ENCODE measurements at places on chromosomes 1 and 21. TPM values are rescaled to one million over a fixed set of nuclear protein-coding genes. Genes with fewer than 3 reads are reported as not detected.

- H3K27ac ChIP-seq = no peak overlapping the region
- DNase-seq = no peak
- no peaks in the 10 kb centered on the region for H3K27me3 ChIP-seq
- peaks cover 24% of the 10 kb centered on the region for H3K4me1 ChIP-seq
- peaks cover 6% of the 10 kb centered on the region for H3K36me3 ChIP-seq
Measured at GRCh38 chr1:53198241-53198651, 1.6 kb downstream of the CPT2 start.

DNA sequence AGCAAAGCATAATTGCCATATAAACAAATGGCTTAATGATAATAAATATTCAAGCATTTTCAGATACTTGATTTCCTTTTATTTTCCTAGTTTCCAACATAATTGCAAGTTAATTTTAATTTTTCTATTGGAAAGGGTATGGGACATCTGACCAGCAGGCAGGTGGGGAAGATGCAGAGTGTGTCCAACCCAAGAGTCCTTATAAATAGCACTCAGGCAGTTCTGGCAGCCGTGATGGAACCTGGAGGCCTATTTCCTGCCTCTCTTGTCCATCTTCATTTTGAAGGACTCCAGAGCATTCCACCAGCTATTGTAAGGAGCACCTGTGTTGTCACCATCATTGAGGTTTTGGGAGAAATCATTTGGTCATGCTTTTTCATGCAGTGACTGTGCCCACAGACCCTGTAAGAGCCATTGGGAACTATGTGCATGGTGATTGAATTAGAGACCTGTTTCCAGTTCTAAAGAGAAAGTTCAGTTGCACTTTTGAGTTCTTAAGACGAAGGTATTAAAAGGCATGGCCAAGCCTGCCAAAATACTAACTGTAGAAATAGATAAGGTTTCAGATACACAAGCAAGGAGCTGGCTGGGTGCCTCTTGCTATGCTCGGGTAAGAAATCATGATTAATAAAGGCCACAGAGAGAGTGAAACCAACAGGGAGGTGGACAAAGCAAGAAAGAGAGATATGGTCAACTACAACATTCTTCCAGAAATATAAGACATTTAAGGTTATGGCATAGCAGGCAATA is 92.3 kb downstream of the SPATA46 start:
- peaks cover 17% of the 10 kb centered on the region for H3K4me1 ChIP-seq
- H3K27me3 ChIP-seq = no peaks in the 10 kb centered on the region
- H3K27ac ChIP-seq = no peak overlapping the region
- no peak overlapping the region for H3K4me3 ChIP-seq
- DNase-seq = no peak

DNA sequence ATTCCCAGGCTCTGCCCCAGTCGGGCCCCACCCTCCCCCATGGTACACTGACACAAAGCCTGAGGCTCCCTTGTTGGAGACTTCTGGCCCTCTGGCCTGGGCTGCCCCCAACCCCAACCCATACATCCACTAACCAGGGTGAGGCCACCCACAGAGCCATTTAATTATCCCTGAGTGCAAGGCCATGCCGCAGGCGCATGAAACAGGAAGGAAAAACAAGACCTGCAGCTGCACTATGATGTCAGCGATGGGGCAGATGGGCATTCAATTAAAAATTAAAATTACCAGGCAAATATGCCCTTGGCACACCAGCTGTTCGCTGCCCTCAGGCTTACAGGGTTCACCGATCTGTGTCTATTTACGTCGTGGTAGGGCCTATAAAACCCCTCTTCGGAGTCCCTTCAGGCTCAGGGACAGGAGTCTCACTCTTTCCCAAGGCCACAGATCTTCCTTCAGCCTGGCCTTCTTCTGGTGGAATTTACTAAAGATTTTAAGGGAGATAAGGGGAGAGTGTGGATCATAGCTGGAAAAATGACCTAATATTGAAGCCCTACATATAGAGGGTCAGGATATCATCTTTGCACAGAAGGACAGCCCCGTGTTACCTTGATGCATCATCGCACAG is 29.6 kb upstream of the RGS16 start:
- no peak overlapping the region for H3K27ac ChIP-seq
- H3K4me1 ChIP-seq = peaks cover 3% of the 10 kb centered on the region
- H3K36me3 ChIP-seq = no peaks in the 10 kb centered on the region
- DNase-seq = no peak
- no peaks in the 10 kb centered on the region for H3K27me3 ChIP-seq

- H3K4me3 ChIP-seq = no peak overlapping the region
- no peak for DNase-seq
- no peak overlapping the region for H3K27ac ChIP-seq
- no peaks in the 10 kb centered on the region for H3K36me3 ChIP-seq
Measured at GRCh38 chr1:15005116-15005515, 148.4 kb upstream of the TMEM51 start.

GRCh38 chr1:152052606-152053005 is 15.8 kb upstream of the S100A11 start:
- H3K27me3 ChIP-seq = peaks cover 32% of the 10 kb centered on the region
- peaks cover 40% of the 10 kb centered on the region for H3K4me1 ChIP-seq
- H3K4me3 ChIP-seq = no peak overlapping the region
- no peaks in the 10 kb centered on the region for H3K36me3 ChIP-seq
- no peak overlapping the region for H3K27ac ChIP-seq

DNA sequence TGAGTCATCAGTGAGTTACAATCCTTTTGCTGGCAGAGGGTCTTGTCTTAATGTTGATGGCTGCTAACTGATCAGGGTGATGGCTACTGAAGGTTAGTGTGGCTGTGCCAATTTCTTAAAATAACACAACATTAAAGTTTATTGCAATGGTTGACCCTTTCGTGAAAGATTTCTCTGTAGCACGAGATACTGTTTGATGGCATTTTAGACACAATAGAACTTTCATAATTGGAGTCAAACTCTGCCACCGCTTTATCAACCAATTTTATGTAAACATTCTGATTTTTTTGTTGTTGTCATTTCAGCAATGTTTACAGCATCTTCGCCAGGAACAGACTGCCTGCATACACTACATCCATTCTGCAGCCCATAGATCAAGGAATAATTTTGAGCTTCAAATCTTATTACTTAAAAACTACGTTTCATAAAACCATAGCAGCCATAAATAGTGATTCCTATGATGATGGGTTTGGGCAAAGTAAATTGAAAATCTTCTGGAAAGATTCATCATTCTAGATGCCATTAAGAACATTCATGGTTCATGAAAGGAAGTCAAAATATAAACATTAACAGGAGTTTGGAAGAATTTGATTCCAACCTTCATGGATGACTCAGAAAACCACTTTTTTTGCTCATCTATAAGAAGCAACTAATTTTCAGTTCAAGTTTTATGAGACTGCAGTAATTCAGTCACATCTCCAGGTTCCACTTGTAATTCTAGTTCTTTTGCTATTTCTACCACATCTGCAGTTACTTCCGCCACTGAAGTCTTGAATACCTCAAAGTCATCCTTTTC is 85.9 kb downstream of the TYW3 start:
- H3K27me3 ChIP-seq = peaks cover 31% of the 10 kb centered on the region
- no peaks in the 10 kb centered on the region for H3K4me1 ChIP-seq
- H3K4me3 ChIP-seq = no peak overlapping the region
- H3K36me3 ChIP-seq = no peaks in the 10 kb centered on the region

GRCh38 chr1:85596947-85597346 is 16.4 kb downstream of the CCN1 start:
- no peak overlapping the region for H3K4me3 ChIP-seq
- no peaks in the 10 kb centered on the region for H3K36me3 ChIP-seq
- no peaks in the 10 kb centered on the region for H3K27me3 ChIP-seq
- no peak overlapping the region for H3K27ac ChIP-seq
- peaks cover 4% of the 10 kb centered on the region for H3K4me1 ChIP-seq

DNA sequence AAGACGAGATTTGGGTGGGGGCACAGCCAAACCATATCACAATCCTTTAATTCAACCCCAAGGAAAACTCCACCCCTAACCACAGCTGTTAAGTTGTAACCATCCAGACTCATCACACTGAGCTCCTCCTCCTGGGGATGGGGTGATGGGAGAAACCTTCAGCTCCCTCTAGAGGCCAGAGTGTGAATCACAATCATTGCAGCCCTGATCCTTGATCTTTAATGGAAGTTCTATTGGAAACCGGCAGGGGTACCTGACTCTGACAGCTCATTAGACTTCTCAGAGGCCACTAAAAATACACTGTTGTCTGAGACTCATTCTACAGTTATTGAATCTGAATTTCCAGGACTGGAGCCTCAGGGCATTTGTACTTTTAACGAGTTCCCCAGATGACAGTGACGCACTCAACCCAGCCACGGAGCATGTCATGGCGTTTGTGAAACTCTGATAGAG is 127.2 kb downstream of the IGSF21 start:
- peaks cover 36% of the 10 kb centered on the region for H3K27me3 ChIP-seq
- peak; percentile 73 for DNase-seq
- no peak overlapping the region for H3K4me3 ChIP-seq
- no peaks in the 10 kb centered on the region for H3K4me1 ChIP-seq
- no peak overlapping the region for H3K27ac ChIP-seq

- no peaks in the 10 kb centered on the region for H3K27me3 ChIP-seq
- DNase-seq = no peak
- no peaks in the 10 kb centered on the region for H3K4me1 ChIP-seq
- H3K36me3 ChIP-seq = no peaks in the 10 kb centered on the region
- no peak overlapping the region for H3K27ac ChIP-seq
Measured at GRCh38 chr1:196440711-196441110, 167.5 kb downstream of the KCNT2 start.

GRCh38 chr1:50841791-50842387 is 118.2 kb downstream of the FAF1 start:
- H3K4me1 ChIP-seq = no peaks in the 10 kb centered on the region
- no peaks in the 10 kb centered on the region for H3K36me3 ChIP-seq
- DNase-seq = no peak
- no peak overlapping the region for H3K4me3 ChIP-seq
- no peaks in the 10 kb centered on the region for H3K27me3 ChIP-seq
- no peak overlapping the region for H3K27ac ChIP-seq

GRCh38 chr1:155858800-155859233 is 550 bp upstream of the SYT11 start:
- H3K36me3 ChIP-seq = no peaks in the 10 kb centered on the region
- peak overlapping the region; percentile 66 for H3K4me3 ChIP-seq
- DNase-seq = no peak
- peak overlapping the region; percentile 55 for H3K27ac ChIP-seq
- peaks cover 9% of the 10 kb centered on the region for H3K27me3 ChIP-seq
- H3K4me1 ChIP-seq = peaks cover 3% of the 10 kb centered on the region

DNA sequence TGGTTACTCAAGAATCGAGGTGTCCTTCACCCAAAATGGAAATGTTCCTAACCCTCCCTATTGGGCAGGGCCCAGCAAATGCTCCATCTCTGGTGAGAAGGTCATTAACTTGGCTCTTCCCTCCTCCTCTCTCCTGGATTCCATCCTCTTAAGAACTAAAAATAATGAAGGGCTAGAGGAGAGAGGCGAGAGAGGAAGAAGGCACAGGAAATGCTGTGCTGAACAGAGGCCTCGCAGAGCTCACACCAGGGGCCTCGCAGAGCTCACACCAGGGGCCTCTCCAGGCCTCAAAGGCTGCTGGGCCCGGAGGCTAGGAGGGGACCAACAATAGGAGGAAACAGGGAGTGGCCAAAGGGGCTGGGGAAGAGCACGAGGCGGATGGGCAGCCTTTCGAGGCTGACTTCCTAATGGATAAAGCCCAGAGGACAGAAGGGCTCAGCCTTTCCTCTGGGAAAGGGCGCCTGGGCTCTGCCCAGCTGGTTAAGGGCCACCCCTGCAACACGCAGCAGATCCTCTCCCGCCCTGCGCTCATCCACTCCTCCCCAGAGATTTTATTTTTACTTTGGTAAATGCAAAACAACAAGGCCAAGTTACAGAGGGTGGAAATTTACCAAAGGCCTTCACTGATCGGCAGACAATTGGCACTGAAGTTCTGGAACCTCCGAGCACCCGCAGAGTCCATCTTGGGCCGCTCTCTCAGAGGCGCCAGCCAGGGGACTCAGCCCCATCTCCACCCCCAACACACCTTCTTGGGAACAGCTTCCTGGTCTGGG is 78.5 kb downstream of the ITPKB start:
- no peaks in the 10 kb centered on the region for H3K27me3 ChIP-seq
- peaks cover 29% of the 10 kb centered on the region for H3K4me1 ChIP-seq
- H3K4me3 ChIP-seq = no peak overlapping the region
- H3K27ac ChIP-seq = no peak overlapping the region
- no peak for DNase-seq

- no peak overlapping the region for H3K27ac ChIP-seq
- H3K4me1 ChIP-seq = peaks cover 13% of the 10 kb centered on the region
- 0 out of 2 replicates have a peak overlapping the region, but pooled peaks have one; percentile 6 for H3K4me3 ChIP-seq
- no peaks in the 10 kb centered on the region for H3K27me3 ChIP-seq
Measured at GRCh38 chr1:211495584-211495983, 3.6 kb upstream of the RD3 start.

DNA sequence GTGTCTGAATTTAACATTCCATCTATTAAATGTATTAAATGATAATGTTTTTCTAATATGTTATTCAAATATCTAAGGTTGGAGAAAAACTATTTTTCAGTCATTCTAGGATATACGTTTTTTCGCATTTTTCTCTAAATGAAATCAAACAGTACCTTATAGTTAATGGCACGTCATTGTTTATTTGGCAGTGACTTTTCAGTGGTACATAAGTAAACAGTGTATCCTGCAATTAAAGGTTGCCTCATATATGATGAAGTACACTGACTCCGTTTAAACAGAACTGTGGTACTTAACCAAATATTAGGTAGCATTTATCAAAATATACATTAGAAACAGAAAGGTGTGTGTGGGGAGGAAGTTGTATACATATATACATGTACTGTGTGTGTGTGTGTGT is 79.2 kb downstream of the EPS15 start:
- no peaks in the 10 kb centered on the region for H3K36me3 ChIP-seq
- no peak overlapping the region for H3K4me3 ChIP-seq
- no peak overlapping the region for H3K27ac ChIP-seq
- no peaks in the 10 kb centered on the region for H3K4me1 ChIP-seq
- no peaks in the 10 kb centered on the region for H3K27me3 ChIP-seq

DNA sequence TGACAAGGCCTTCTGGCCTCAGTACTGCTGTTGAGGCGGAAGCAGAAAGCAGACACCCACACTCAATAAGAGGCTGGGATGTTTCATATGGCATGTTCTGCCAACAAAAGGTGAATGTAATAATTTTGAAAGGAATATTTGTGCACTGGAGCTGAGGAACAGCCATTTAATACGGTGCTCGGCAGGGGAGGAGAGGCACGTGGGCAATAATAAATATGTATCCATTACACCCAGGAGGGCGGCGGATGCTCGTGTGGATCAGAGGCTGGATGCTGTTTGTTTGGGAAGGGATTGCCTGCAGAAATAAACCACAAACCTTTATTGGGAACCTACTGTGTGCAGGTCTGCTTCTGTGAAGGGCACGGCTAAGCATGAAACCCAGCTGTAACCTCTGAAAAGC is 92.0 kb downstream of the VWA5B1 start:
- no peak overlapping the region for H3K4me3 ChIP-seq
- no peaks in the 10 kb centered on the region for H3K36me3 ChIP-seq
- DNase-seq = no peak

- H3K4me1 ChIP-seq = no peaks in the 10 kb centered on the region
- H3K27ac ChIP-seq = no peak overlapping the region
- H3K4me3 ChIP-seq = no peak overlapping the region
- no peak for DNase-seq
- no peaks in the 10 kb centered on the region for H3K27me3 ChIP-seq
- no peaks in the 10 kb centered on the region for H3K36me3 ChIP-seq
Measured at GRCh38 chr1:197783510-197783948, 8.2 kb upstream of the DENND1B start.

The EXTL1 gene
- total RNA-seq = 0.15 TPM

The OR2L13 gene
- not detected for total RNA-seq

The EYA3 gene
- 25.9 TPM for total RNA-seq

The AXDND1 gene
- total RNA-seq = 2.3 TPM

Data from HCT116 (cell line).